ENCODE measurements at places on chromosomes 1 and 21.

DNA sequence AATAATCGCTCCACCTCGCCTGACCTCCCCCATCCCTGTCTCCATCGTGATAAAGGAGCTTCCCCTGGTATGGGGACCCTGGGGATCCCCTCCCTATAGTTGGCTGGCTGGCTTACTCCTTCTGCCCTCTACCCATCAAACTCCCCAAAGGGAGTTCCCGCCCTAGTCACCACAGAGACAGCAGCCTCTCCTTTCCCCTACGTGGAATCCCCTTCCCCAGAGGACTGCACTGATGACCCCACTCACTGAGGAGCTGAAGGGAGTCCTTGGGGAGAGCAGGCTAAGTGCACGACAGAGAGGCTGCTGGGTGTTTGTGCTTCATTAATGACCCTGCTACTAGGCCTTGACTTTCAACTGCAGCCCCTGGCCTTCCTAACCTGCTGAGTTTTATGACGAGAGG lies 1.9 kb downstream of the CADM3 start:
- no peak for DNase-seq

DNA sequence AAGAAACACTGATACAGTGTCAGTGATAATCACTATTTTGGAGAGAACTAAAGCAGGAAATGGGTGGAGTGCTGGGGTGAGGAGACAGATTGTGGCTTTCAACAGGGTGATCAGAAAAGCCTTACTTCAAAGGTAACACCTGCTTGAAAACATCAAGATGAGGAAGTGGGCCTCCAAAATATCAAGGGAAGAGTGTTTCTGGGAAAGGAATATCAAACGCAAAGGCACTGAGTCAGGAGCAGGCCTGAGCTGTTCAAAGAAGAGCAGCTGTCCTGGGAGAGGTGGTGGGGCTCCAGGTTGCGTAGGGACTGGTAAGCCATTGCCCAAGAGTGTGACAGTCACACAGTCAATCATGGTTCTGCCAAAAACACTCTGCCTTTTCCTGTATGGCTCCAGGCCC lies 47.1 kb upstream of the ATP1A1 start:
- DNase-seq = no peak

GRCh38 chr1:54791880-54792522 lies 9.1 kb downstream of the TTC22 start:
- no peak for DNase-seq

DNA sequence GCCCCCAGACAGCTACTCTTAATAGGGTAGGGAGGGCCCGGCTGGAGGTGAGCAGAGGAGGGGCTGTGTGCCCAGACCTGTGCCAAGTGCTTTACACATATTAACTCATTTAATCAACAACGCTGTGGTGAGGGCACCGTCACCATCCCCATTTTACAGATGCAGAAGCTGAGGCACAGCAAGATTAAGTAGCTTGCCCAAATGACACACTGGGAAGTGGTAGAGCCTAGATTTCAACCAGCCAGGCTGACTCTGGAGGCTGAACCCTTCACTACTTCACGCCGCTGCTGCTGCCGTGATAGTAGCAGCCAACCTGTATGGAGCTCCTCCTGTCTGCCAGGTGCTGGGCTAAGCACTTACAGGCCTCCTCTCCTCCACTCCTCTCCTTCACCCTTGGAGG lies 127.2 kb downstream of the PTPRU start:
- DNase-seq = no peak

DNA sequence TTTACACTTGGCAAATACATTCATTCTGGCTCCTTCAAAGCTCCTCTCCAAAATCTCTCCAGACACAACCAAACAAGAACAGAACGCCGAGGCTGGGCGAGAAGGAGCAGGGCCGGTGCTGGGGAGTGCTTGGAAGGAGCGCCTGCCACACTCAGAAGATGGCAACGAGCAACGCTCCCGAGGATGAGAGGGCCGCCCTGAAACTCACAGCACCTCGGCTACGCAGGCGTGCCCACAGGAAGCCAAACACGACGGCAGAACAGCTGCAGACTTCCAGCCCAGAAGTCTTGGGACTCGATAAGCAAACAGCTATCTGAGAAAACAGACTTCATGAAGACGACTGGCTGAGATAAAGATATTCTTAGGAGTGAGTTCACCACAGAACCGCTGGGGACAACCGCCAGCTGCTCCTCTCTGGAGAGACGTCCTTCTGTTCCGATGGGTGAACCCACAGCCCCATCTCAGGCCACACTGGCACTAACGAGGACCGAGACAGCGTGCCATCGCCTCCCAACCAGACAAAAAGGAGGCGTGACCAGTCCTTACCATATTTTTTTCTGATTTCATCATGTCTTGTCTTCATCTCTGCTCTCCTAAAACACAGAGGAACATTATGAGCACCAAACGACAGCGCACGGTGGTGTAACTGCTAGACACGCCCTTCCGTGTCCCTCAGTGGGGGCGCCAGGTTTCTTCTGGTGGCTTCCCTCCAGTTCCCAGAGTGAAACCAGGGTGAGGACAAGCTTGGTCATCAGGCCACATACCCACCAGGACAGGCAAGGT lies 18.6 kb downstream of the PTTG1IP start:
- no peak for DNase-seq

DNA sequence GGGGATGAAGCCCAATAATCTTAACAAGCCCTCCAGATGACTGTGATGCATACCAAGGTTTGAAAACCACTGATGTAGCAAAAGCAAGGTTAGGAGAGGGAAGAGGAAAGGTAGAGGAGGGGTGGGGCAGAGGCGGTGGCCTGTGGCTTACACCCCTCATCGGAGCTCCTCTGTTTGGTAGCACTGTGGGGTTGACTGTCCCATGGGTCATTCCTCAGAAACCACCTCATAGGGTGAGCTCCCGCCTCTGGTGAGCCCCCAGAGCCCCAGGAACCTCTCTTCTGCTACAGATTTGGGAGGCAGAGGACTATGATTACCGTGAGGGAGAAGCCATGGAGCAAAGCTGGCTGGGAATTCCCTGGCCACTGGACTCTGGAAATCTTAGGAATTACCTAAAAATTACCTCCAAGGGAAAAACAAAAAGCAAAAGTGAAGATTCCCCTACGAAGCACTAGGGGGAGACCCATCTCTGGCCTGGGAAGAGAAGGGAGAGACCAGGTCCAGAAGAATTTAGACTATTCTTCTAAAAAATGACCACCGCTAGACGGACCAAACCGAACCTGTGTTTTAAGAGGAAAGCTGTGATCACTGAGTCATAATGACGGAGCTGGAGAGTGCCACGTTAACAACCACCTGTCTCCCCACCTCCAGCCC lies 1.5 kb upstream of the RASSF5 start:
- DNase-seq = peak; percentile 31

GRCh38 chr1:236149696-236150228 lies 7.4 kb downstream of the GPR137B start:
- no peak for DNase-seq

Data from fibroblast of skin of back (primary cell).